ENCODE measurements at places on chromosomes 2 and 18.

DNA sequence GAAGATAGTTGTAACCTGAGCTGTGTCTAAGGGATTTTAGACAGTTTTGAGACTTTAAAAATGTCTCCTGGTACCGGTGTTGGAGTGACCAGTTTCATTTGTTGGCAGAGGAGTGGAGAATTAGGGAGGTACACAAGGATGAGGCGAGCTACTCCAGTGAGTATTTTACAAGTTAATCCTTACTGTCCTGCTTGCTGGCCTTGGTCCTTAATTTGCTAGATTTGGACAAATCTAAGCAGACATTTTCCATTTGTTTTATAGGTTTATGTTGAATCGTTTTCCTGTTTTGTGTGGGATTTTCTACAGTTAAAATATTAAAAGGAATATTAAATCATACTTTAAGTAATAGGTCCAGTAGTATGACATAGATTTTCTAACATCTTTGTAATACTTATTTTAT lies 101.8 kb downstream of the ZNF407 start:
- no peak for DNase-seq

- peak; percentile 60 for DNase-seq
Observed at GRCh38 chr2:168194784-168195522, 52.4 kb downstream of the STK39 start.

- DNase-seq: no peak
Observed at GRCh38 chr2:188978291-188979081, 4.3 kb downstream of the COL3A1 start.

GRCh38 chr2:207483477-207483876 lies 46.3 kb upstream of the CREB1 start:
- DNase-seq: peak; percentile 24

All from activated CD4-positive, alpha-beta T cell treated with anti-CD3 and anti-CD28 coated beads for 48 hours (primary cell).